Activated T-cell treated with anti-CD3 and anti-CD28 coated beads, Interleukin-2, amount 50 U/mL, for 4 hours (primary cell): ENCODE measurements at places on chromosomes 1 and 21. TPM values are rescaled to one million over a fixed set of nuclear protein-coding genes. Genes with fewer than 3 reads are reported as not detected.

Gene OR2M3
- not detected for total RNA-seq

DNA sequence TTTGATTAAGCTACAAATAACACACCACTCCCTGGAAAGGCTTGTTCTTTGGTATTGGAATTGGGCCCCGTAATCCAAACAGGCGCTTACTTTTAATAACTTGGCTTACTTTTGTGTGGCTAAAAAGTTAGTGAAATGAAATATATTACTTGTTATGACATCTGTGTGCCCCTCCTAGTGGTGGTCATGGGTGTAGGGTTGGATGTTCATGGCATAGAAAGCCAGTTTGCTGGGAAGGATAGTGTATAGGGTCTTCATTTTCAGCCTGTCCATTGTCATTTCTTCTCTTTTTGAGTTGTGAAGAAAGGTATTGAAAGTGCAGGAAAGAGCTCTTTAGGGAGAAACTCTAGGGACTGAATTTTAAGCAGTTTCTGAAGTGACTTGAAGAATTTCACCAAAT is 5.9 kb downstream of the CDC14A start:
- no peak for DNase-seq

DNA sequence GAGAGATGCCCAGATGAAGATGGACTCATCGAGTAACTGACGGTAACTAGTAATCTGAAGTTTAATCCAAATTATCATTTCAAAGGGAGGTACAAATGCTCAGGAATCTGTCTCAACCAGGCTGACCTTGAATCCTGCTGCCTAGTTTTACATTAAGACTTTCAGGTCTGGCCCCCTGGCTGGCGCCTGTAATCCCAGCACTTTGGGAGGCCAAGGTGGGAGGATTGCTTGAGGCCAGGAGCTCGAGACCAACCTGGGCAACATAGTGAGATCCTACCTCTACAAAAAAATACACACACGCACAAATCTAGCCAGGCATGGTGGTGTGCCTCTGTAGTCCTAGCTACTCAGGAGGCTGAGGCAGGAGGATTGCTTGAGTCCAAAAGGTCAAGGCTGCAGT is 95.7 kb upstream of the AKT3 start:
- DNase-seq = no peak

GRCh38 chr21:41684381-41685245 is 82.2 kb downstream of the RIPK4 start:
- no peak for DNase-seq

DNA sequence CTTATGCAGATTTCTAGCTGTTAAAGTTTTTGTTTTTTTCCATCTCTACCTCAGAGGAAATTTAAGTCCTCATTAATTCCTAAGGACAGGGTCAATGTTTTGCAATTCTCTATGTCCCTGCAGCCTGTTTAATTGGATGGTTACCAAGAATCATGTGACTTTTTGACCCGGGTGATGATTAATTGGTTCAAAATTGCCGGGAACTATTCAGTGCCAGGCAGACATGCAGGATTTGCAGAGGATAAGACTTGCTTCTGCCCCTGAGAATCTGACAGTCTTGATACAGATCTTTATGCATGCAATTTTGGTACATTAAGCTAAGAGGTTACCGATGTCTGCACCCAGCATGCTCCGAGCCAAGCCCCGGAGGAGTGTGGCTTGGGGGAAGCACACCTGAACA is 87.9 kb downstream of the PLPP3 start:
- DNase-seq = no peak

DNA sequence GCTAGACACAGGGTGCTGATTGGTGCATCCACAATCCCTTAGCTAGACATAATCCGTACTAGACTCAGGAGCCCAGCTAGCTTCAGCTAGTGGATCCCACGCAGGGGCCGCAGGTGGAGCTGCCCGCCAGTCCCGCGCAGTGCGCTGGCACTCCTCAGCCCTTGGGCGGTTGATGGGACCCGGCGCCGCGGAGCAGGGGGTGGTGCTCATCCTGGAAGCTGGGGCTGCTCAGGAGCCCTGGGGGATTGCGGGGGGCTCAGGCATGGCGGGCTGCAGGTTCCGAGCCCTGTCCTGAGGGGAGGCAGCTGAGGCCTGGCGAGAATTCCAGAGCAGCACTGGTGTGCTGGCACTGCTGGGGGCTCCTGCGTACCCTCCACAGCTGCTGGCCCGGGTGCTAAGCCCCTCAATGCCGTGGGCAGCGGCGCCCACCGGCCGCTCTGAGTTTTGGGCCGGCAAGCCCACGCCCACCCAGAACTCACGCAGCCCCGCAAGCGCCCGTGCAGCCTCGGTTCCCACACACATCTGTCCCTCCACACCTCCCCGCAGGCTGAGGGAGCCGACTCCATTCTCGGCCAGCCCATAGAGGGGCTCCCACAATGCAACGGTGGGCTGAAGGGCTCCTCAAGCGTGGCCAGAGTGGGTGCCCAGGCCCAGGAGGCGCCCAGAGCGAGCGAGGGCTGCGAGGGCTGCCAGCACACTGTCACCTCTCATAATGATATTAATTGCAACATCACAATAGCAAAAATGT is 87.4 kb downstream of the CRB1 start:
- no peak for DNase-seq

DNA sequence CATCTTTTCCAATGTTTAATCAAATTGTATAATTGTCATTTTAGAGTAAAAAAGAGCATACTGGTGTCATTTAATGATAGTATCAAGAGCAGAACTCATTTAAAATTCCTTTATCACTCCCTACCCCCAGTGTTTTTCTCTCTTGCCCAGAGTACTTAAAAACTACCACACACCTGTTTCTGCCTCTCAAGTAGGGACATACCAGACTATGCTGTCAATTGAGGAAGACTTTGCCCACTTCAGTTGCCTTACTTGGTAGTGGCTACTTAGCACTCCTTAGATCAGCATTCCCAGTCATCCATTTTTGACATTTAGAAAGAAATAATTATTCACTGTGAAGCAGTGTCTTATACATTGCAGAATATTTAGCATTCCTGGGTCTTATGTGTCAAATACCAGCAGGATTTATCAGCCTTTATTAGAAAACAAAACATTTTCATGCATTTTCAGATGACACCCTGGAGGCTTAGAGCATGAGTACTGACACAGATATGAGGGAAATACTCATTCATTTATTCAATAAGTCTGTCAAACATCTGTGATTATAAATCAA is 127.5 kb upstream of the RGS1 start:
- no peak for DNase-seq
